ENCODE measurements at places on chromosomes 16 and 17.
A peak's percentile ranks its signal among the peaks of the same experiment; 100 is the strongest.

- DNase-seq: no peak
Measured at GRCh38 chr16:66926961-66927436, 1.7 kb upstream of the RRAD start.

- DNase-seq: no peak
Measured at GRCh38 chr17:17347956-17348871, 45.0 kb downstream of the NT5M start.

GRCh38 chr17:1638171-1638590, 7.4 kb downstream of the SCARF1 start:
- no peak for DNase-seq

DNA sequence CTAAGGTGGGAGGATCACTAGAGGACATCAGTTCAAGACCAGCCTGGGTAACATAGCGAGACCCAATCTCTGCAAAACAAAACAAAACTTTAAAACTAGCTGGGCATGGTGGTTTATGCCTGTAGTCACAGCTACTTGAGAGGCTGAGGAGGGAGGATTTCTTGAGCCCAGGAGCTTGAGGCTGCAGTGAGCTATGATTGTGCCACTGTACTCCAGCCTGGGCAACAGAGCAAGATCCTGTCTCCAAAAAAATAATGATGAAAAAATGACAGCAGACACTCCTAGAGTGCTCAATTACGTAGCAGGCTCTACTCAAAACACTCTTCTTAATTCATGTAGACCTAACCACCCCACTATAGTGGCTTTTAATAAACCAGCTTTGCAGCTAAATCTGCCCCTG, 12.9 kb downstream of the ERN2 start:
- DNase-seq: no peak

GRCh38 chr16:89325861-89326471, 108.5 kb downstream of the ZNF778 start:
- DNase-seq: no peak

DNA sequence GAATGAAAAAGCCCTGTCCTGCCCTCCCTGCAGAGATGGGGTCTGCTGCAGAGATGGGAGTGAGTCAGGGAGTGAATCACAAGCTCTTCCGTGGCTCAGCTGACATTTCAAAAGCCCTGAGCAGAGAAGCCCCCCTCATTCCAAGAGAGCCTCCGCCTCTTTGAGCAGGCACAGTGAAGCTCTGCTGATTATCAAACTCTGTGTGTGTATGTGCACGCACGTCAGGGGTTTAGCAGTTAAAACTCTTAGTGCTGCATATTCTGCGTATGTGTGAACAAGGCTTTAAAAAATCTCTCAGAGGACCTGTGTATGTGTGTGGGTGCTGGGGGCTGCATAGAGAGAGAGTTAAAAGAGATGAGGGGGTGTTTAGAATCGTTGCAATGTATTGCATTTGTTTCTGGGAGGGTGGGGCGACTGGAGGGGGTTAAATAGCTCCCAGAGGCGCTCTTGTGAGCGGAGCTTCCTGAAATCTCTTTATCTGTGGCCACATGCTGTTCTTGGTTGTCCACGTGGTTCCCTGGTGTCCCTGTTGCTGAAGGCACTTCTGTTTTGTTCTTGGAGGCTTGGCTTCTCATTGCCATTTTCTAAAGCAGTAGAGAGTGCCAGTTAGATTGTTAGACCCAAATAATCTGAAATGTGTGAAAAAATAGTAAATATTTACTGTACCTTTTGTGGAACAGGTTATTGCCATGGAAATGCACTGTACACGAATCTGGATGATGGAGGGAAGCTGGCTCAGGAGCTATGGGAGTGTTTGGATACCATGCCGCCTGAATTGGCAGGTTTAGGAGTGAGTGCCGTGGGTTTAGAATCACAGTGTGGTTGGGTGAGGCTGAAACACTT, 116.6 kb downstream of the PRKCB start:
- DNase-seq: peak; percentile 54

DNA sequence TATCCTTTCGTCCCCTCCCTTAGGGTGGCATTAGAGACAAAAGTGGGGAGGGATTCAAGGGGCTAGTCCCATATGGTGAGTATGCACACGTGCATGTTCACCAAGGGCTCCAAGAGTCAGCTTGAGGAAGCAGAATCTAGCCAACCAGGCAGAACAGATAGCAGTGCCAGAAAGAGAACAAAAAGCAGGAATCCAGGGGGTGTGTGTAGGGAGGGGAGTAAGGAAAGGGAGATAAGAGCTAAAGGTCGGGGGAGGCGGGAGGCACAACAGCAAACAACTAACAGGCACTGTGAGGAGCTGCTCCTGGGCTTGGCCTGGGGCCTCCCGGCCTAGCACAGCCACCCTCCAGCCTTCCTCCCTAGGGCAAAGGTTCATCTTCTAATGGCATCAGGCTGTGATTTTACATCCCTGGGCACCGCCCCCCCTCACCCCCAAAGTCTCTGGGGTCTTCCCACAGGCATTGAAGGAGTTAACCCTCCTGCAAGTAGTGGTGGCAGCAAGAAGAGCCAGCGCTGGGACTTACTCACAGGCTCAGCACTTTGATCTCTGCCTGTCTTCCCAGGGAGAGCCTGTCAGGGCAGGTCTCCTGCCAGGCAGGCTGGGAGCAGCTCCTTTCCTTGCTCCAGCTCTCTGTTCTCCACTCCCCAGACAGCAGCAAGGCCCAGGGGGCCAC, 12.4 kb upstream of the SUPT4H1 start:
- no peak for DNase-seq

GRCh38 chr17:40075201-40075941, 12.6 kb downstream of the THRA start:
- DNase-seq: peak; percentile 78

DNA sequence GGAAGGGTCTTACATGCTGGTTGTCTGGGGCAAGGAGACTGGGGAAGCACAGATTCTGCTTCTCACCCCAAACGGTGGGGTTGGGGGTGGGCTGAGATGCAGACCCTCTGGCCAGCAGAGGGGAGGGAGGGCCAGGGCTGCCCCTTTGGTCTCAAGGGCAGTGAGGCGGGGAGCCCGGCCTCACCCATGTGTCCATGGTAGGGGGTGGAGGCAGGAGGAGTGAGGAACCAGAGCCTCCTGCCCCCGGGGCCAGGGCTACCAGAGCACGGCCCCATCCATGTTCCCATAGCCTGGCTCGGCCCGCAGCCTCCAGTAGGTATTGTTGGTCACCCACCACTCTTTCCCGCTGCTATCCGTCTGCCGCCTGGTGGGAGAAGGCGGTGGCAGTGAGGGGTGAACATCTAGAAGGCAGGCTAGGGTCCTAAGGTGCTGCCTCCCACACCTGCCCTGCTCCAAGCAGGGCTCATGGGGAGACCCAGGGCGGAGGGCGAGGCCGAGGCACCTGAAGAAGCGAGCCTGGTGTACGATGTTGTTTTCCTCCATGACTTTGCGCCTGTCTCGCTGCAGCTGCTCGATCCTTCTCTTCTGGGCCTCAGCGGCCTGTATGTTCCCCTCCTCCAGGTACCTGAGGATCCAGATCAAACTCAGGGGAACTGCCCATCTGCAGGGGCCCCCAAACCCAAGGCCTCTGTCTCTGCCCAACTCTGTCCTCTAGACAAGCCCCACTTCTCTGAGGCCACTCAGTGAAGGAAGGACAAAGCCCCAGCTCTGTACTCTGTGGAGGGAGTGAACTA, 13.4 kb downstream of the OSBPL7 start:
- no peak for DNase-seq

Measured in CD4-positive, alpha-beta T cell treated with Interleukin-2 at 100 ng/mL for 4 hours (primary cell).